ENCODE measurements at places on chromosomes 3 and 15.

DNA sequence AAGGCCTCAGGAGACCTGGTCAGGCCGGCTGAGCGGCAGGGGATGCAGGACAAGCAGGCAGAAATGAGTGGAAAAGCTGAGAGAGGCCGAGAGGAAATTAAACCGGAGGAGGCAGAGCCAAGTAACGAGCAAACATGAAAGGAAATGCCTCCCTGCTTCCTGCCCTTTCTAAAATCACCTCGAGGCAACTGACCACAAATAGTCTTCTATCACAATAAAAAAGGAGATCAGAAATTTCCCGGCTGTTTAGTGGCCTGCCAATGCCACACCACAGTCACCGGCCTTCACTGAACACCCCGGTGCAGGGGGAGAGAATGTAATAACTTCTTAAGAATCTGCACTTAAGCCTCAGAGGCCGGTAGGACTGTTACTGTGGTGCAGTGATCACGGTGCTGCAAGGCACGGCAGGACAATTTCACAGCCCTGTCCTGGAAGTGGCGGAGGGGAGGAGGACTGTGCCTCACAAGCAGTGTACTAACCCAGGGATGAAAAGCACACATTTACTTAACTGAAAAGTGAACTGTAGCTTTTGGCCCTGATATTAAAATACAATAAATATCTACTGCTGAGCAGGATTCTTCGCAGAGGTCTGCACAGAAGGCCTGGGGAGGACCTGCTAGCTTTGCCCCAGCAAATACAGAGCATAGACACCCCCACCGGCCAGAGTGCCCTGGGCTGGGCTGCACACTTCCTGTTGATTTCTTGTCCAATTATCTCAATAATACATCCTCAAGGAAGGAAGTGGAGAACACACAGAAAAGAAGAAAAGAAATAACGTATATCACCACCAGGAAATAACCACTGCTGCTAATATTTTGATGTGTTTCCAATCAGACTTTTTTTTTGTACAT lies 183.5 kb upstream of the NSMCE3 start:
- DNase-seq, result no peak

DNA sequence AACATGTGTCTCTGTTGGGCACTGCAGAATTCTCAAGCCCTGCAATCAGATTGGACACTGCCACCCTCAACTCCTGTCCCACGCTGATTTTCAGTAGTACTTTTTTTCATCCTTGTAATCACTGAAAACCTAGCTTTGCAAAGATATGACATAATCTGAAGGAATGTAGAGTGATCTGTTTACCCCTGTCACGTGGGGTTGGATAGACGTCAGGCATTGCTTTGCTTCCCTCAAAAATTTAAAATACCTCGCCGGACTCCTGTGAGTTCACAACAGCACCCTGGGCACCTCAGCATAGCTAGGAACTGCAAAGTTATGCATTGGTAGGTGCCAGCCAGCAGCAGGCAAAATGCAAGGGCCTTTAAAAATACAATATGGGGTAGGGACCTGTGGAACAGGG lies 71.1 kb upstream of the OXTR start:
- no peak for DNase-seq

DNA sequence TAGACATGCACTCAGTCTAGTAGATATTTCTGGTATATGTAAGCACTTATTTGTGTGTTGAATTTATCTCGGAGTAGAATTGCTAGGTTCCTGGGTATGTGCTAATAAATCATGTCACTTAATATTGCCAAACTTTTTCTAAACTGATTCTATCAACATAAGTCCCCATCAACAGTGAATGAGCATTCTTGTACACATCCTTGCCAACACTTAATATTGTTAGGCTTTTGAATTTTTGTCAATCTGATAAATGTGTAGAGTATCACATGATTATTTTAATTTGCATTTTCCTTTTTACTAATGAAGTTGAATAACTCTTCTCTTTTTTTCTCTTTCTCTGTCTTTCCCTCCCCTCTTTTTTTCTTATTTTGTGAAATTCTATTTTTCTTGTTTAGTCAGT lies 33.3 kb upstream of the CEMIP start:
- DNase-seq, result no peak

DNA sequence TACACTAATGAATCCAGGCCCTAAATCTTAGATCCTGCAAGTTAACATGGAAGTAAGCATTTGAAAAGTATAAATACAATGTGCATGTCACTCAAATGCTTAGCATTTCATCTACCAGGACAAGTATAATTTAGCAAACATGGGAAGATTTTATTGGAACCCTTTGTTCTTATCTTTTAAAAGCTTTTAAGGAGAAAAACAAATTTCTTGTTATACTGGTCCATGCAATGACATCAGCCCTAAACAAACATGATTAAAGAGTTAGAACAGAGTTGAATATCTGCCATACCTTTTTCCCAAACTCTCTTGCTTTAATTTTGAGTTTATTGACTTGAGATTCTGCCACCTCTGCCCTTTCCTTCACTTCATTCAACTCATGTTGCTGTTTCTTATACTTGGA lies 87.0 kb downstream of the HHLA2 start:
- DNase-seq, result no peak

- peak; percentile 69 for DNase-seq
These were observed 33.5 kb upstream of the PTPN23 start for GRCh38 chr3:47347217-47347801.

DNA sequence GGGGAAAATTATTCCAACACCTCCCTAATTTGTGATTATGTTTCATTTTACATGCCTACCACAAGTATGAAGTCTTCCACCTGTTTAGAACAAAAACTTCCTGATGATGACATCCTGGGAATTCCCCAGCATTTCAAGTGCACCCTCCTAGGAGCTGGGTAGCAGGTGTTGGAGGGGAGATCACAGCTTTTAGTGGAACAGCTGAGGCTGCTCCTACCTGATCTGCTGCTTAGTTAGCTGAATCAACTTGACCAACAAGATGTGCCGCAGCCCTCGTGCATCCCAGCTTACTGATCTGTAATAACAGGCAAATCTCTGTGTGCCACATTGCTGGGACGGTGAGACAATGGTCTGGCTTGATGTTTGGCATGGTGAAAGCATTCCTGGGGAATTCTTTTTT lies 29.7 kb downstream of the TRAK1 start:
- DNase-seq, result no peak

- no peak for DNase-seq
These were observed 31.5 kb upstream of the SLC6A6 start for GRCh38 chr3:14370720-14371572.

- no peak for DNase-seq
These were observed 76.2 kb upstream of the C2CD4B start for GRCh38 chr15:62241135-62241770.

- no peak for DNase-seq
These were observed 16.3 kb upstream of the ERC2 start for GRCh38 chr3:56484525-56485032.

DNA sequence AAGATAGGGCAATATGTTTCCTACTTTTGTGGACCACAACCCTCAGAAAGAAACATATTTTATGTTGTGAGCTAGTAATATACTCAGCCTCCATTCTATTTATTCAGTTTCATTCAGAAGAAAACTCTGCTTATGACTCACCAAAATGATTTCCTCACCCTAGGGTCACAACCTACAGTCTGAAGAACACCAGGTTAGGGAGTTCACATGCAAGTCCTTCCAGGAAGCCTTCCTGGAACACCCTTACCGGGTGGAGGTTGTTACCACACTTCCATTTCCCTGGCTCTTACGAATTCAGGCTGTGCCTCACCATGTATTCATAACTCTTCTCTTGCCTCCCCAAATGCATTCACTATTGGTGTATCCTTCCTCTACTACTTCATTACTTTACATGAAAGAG lies 228.0 kb upstream of the ADAMTS9 start:
- DNase-seq, result no peak
